ENCODE measurements at places on chromosomes 1 and 21.

DNA sequence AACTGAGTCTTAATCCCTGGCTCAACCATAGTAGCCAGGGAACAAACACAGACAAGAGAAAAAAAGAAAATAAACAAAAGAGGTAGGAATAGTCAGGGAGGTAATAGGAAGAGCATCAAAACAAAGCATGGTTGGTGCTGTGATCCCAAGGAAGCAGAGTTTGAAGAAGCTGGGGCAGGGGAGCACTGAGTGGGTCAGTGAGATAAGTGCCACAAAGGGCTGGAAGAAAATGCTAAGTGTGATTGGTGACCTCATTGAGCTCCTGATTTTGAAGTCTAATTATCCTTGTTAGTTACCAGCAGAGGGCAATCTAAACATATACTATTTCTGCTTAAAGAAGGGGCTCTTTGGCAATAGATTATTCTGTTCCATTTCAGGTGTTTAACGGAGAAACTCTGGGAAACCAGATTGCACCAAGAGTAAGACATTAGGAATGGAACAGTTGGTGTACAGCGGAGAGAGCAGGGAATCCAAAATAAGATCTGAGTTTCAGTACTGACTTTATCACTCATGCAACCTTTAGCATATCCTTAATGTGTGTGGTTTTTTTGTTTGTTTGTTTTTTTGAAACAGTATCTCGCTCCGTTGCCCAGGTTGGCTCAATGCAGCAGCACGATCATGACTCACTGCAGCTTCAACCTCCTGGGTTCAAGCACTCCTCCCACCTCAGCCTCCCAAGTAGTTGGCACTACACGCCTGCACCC, 30.7 kb upstream of the KIAA1614 start:
- no peaks in the 10 kb centered on the region for H3K36me3 ChIP-seq
- H3K4me1 ChIP-seq: peaks cover 13% of the 10 kb centered on the region
- no peak overlapping the region for H3K27ac ChIP-seq
- DNase-seq: peak; percentile 71
- H3K4me3 ChIP-seq: no peak overlapping the region
- H3K27me3 ChIP-seq: no peaks in the 10 kb centered on the region

DNA sequence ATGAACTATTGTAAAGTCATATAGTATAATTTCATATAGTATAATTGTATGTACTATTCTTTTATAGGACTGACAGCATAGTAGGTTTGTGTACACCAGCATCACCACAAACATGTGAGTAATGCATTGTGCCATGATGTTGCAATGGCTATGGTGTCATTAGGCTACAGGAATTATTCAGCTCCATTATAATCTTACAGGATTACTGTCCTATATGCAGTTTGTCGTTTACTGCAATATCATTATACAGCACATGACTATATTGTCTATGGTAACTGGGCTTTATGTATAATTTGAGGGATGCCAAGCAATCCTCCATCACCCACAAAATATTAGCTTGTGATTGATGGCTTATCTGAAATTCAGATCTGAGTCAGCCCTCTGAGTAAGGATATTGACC, 54.2 kb upstream of the PBX1 start:
- no peaks in the 10 kb centered on the region for H3K36me3 ChIP-seq
- H3K27me3 ChIP-seq: no peaks in the 10 kb centered on the region
- no peak overlapping the region for H3K4me3 ChIP-seq
- DNase-seq: no peak
- no peaks in the 10 kb centered on the region for H3K4me1 ChIP-seq

- H3K36me3 ChIP-seq: no peaks in the 10 kb centered on the region
- peaks cover 9% of the 10 kb centered on the region for H3K4me1 ChIP-seq
- no peak for DNase-seq
- H3K27ac ChIP-seq: no peak overlapping the region
- H3K27me3 ChIP-seq: peaks cover 5% of the 10 kb centered on the region
Observed at GRCh38 chr21:42508371-42508770, 5.3 kb upstream of the SLC37A1 start.

DNA sequence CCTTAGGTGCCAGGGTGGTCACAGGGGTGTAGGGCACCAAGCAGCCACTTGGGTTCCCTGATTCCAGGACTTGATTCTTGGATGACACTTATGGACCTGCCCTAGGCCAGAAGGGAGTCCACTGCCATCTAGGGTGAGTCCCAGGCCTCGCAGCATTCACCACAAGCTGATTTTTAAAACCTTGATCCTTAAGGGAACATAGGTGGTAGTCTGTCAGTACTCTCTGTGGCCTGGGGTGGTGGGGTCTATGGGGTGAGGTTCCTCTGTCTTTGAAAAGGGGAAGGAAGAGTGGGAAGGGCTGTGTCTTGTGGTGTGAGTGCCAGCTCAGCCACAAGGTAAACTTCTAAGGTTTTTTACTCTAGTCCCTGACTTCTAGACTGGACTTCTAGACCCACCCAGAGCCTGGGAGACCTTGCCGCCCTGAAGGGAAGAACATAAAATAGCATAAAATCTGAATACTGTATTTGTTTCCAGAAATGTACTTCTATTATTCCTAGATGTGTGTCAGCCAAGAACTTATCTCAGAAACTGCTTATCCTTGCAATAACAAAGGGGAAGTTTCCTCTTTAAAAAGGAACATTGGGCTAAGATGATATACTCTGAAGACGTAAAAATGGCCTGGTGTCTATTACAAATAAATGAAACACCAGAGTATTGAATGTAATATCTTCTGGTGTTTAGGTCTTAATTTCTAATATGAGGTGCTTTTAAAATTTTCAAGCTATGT, 757.3 kb downstream of the LTN1 start:
- no peak overlapping the region for H3K4me3 ChIP-seq
- DNase-seq: no peak
- H3K36me3 ChIP-seq: no peaks in the 10 kb centered on the region
- H3K27me3 ChIP-seq: no peaks in the 10 kb centered on the region
- no peak overlapping the region for H3K27ac ChIP-seq
- no peaks in the 10 kb centered on the region for H3K4me1 ChIP-seq

DNA sequence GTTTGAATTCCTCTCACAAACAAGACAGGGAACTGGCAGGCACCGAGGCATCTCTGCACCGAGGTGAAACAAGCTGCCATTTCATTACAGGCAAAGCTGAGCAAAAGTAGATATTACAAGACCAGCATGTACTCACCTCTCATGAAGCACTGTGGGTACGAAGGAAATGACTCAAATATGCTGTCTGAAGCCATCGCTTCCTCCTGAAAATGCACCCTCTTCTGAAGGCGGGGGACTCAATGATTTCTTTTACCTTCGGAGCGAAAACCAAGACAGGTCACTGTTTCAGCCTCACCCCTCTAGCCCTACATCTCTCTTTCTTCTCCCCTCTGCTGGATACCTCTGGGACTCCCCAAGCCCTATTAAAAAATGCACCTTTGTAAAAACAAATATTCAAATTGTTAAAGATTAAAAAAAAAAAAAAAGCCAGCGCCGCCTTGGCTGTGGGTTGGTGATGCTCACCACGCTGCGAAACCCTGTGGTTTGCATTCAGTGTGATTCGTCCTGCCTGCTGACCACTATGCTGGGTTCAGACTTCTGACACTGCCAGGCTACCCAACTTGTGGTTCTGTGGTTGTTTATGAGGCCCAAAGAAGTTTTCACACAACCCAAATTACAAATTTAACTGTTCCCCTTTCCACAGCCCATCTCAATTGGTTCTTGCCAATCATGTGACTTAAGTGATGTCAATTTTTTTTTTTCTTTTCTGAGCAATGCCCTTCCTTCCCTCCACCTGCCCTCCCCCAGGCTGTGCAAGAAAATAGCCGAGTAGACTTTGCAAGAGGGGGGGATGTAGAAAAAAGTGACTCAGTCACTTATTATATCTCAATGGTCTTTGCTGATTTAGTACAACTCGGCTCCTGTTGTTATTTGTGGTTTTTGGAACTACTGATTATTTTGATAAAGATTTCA, at the start of gene RUNX1:
Gene RUNX1 (minus strand): TSS at position 597 of the 912 bp plus-strand sequence.
- DNase-seq: no peak
- H3K4me3 ChIP-seq: no peak within 1 kb of the TSS
- no peak within 1 kb of the TSS for H3K27ac ChIP-seq
- H3K4me1 ChIP-seq: peaks cover 21% of the 10 kb centered on the region
- H3K27me3 ChIP-seq: no peaks in the 10 kb centered on the region

DNA sequence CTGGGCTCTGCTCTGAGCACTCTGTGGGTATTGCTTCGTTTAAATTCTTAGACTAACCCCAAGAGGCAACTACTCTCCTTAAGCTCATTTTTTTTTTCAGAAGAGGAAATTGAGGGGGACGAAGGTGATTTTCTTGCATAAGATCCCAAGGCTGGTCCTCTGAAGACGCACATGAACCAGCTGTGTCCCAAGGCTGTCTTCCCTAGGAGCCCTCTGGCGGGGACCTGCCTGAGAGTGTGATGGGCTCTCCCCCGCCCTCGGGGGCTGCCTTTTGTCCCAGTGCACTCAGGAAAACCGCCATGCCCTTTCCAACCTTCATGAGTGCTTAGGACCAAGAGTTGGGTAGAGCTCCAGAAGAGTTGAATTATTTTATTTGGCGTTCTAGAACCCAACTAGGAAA, 21.7 kb downstream of the UMODL1 start:
- DNase-seq: no peak
- no peak overlapping the region for H3K4me3 ChIP-seq
- no peaks in the 10 kb centered on the region for H3K4me1 ChIP-seq
- peaks cover 10% of the 10 kb centered on the region for H3K27me3 ChIP-seq
- no peak overlapping the region for H3K27ac ChIP-seq

DNA sequence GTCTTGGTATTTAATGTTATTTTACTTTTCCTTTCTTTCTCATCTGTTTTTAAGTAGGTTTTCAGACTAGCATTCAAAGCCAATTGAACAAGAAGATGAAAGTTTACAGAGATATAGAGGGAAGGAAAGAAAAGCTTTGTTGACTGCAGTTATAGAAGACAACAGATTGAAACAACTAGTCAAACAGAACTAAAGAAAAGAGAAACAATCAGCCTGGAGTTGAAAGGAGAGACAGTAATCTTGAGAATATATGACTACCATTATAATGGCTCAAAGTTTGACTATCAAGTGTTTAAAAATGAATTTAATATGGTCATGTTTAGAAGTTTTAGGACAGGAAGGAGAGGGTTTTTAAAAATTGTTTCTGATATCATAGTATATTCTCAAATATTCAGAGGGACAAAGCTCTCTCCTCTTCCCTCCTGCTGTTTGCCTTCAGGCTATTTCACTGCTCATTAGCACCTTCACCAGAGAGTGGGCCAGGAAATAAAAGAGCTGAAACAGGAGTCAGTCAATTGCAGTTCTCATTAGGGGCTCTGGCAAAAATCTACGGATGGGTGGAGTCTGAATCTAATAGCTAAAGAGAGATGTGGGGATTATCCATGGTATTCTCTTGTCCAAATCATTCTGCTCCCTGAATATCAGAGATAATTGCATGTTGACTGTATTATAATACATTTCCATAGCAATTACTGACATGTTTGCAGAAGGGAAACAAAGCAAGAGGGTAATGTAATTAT, 577.8 kb downstream of the BRINP3 start:
- H3K4me3 ChIP-seq: peak overlapping the region; percentile 17
- no peaks in the 10 kb centered on the region for H3K27me3 ChIP-seq
- peak overlapping the region; percentile 87 for H3K27ac ChIP-seq
- DNase-seq: peak; percentile 75
- H3K36me3 ChIP-seq: no peaks in the 10 kb centered on the region
- peaks cover 28% of the 10 kb centered on the region for H3K4me1 ChIP-seq

DNA sequence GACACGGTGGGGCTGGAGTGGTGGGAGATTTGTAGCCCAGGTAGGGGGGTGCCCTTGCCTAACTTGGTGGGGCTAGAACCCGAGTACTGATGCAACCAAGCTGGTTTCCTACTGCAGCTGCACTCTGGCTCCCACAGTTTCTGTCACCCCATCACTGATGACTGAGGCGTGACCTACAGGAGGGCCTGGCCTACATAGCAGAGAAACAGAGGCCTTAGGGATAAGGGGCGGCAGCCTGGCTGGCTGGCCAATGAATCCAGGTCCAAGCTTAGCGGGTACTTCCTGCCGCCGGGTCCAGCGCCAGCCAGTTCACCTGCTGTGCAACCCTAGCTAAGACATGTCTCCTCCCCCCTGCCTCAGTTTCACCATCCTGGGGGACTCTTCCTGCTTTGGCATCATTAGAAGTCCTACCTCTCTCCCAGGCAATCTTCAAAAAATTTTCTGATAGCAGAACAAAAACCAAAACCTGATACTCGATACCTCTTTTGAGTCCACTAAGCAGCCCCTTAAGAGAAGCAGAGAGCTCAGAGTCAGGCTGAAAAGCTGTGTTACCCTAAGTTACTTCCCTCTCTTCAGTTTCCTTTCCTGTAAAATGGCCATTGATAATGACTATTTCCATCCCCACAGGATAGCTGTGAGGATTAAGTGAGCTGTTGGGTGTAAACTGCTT, 27.3 kb upstream of the RNF19B start:
- H3K27ac ChIP-seq: no peak overlapping the region
- no peaks in the 10 kb centered on the region for H3K36me3 ChIP-seq
- H3K27me3 ChIP-seq: no peaks in the 10 kb centered on the region

GRCh38 chr21:30268608-30269197, 14.0 kb downstream of the KRTAP24-1 start:
- H3K4me1 ChIP-seq: no peaks in the 10 kb centered on the region
- DNase-seq: peak; percentile 71
- H3K36me3 ChIP-seq: no peaks in the 10 kb centered on the region
- H3K27me3 ChIP-seq: no peaks in the 10 kb centered on the region
- H3K27ac ChIP-seq: no peak overlapping the region
- H3K4me3 ChIP-seq: no peak overlapping the region

DNA sequence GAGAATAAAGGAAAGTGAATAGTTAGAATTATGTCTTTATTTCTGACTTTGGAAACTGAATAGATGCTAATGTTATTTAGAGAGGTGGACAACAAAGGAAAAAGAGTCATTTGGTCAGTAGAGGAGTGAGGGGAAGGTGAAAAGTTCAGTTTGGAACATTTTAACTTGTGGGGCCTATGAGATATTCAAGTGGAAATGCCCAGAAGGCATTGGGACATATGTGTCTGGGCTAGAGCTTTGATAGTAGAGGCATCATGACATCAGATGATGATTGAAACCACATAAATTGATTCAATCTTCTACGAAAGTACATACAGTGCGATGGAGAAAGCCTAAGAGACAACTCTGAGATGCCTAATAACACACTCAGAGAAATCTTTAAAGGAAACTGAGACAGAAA, 151.7 kb upstream of the COL11A1 start:
- H3K4me1 ChIP-seq: no peaks in the 10 kb centered on the region
- no peak for DNase-seq
- no peaks in the 10 kb centered on the region for H3K36me3 ChIP-seq
- no peaks in the 10 kb centered on the region for H3K27me3 ChIP-seq
- no peak overlapping the region for H3K27ac ChIP-seq
- no peak overlapping the region for H3K4me3 ChIP-seq

Data from neural progenitor cell (in vitro differentiated cells).